GM13977 (cell line): ENCODE measurements at places on chromosomes 16 and 17.

- DNase-seq = no peak
These were observed 8.0 kb downstream of the SLC38A10 start for GRCh38 chr17:81287152-81287551.

DNA sequence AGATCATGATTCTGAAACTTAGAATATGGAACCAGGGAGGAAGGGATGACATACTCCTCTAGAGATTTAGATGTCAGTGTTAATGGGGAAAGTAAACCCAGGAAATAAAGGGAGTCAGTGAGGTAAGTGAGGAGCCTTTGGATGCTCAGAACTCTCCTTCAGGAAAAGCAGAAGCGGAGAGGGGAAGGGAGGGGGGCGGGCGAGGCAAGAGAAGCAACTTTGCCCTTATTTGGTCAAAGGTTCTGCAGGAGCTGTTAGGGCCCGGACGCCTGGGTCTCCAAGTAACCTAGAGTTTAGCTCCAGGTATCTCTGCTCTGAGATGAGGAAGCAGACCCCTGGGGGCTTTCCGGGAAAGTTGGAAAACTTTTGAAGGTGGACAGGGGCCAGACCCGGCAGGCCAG lies 1.3 kb downstream of the PFN1 start:
- no peak for DNase-seq

DNA sequence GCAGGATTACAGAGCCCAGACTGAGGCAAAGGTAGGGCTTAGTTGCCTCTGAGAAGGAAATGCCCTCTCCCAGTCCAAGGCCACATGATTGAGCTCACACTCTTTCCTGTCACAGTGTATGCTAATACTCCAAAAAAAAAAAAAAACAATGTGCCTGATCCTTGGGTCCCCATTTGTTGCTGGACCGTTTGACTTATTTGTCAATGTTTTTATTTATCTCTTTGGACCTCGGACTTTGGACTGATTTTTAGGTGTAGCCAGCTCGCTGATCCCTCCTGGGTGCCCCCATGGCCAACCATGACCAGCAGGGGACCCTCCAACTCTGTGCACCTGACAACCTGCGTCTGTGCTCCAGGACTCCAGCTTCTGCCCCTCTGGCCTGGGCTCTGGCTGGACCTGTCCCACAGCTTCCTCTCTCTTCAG lies 622 bp upstream of the CCL16 start:
- DNase-seq = no peak

DNA sequence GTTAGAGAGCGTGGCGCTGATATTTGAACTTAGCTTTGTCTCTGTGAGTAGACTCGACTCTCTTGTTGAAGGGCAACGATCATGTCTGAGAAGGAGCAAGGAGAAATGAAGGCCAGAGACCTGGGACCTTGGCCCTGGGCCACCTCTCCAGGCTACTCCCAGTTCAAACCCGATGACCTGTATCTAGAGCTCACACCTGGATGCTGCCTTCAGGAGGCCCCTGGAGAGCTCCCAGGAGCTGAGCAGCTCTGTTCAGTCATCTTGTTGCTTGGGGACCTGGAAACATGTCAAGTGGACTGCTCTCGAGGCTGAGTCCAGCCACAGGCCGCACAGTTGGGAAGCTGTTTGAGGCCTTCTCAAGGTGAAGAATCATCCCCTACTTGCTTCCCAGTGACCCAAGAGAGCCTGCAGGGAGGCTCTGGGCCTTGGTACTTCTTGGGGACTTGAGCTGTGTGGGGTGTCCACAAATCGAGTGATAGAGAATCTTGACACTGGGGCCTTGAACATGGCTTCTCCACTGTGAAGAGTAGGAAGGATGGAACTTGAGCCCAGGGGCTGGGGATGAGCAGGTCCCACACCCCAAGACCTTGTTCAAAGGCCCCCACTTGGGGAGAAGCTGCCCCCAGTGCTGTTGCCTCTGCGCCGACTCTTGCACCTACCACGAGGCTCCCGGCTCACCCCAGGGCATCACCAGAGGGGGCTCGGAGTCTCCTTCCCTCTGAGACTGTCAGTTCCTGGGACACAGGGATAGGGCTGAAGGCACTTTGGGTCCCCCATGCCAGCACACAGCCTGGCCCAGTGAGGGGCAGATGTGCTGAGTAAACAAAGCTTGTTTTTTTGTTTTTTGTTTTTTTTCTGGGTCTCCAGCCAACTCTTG lies 112.1 kb downstream of the IRX5 start:
- no peak for DNase-seq

DNA sequence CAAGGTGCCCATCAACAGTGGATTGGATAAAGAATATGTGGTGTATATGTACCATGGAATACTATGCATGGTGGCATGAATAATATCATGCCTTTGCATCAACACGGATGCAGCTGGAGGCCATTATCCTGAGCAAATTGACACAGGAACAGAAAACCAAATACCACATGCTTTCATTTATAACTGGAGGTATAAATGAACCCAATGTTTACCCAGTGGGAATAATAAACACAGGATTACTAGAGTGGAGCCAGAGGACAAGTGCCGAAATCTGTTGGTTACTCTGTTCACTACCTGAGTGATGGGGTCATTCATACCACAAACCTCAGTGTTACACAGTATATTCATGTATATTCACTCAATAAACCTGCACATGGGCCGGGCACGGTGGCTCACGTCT lies 125.2 kb downstream of the CDH11 start:
- no peak for DNase-seq

GRCh38 chr17:7389924-7390910 lies 4.1 kb downstream of the PLSCR3 start:
- no peak for DNase-seq

DNA sequence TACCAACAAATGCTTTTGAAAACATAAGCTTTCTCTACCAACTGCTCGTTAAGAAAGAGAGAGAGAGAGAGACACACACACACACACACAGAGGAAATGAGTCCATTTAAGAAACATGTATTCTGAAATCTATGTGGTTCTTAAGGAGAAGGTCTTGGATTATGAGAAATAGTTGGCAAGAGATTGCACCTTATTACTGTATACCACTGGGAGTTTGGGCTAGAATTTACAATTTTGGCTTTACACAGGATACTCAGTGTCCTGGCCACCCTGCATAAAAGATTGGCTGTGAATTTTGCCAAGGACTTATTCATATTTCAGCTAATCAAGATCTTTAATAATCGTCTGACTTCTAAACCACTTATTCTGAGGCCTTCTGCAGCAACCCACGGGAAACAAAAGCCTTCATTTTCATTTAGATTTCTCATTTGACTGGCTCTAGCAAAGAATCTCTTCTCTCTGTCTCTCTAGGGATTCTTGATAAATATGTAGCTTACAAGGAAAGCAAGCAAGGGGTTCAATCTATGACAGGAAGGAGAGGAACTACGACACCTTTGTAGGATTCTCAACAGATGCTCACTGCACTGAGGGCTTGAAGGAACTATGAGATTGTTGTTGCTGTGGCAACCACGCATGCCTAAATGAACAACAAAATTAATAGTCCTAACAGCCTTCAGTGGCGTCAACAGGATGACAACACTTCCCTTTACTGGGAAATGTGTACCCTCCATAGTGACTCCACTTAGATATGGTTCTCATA lies 75.3 kb upstream of the GNAO1 start:
- DNase-seq = no peak

DNA sequence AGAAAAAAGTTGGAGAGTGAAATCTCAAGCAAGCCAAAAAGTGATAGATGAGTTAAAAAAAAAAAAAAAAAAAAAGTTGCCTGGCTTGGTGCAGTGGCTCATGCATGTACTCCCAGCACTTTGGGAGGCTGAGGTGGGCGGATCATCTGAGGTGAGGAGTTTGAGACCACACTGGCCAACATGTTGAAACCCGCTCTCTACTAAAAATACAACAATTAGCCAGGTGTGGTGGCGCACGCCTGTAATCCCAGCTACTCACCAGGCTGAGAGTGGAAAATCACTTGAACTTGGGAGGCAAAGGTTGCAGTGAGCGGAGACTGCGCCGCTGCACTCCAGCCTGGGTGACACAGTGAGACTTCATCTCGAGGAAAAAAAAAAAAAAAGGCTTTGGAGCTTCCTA lies 668.8 kb downstream of the WWOX start:
- no peak for DNase-seq

DNA sequence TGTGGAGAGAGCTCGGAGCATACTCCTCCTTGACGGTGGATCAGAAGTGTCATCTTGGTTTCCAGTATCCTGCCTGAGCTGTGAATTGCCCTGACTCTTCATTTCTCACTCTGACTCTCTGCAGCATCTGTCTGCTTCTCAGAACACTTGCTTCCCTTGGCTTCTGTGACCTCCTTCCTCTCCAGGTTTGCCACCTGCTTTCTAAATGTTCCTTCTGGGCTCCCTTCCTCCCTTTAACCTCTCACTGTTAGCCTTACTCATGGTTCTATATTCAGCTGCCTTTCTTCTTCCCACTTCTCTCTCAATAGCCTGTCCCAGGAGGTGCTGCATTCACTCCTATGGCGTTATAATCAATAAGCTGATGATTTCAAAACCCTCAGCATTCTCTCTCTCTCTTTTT lies 11.2 kb upstream of the PRKAR1A start:
- DNase-seq = no peak

- no peak for DNase-seq
These were observed 68.5 kb downstream of the RPA1 start for GRCh38 chr17:1898332-1898731.
